T-helper 1 cell (primary cell): ENCODE measurements at places on chromosomes 5 and 9.

DNA sequence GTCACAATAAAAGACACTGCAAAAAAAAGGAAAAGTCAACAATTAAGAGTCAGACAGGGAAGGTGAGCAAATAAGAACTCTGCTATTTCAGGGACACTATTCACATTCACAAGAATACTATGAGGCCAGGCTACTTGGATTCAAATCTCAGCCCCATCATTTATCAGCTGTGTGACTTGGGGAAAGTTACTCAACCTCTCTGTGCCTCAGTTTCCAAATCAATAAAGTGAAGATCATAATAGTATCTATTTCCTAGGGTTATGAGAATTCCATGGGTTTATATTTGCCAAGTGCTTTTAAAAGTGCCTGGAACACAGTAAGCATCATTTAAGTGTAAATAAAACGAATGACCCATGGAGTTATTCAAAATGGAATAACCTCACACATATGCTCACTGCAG lies 56.4 kb downstream of the ALDH7A1 start:
- DNase-seq: no peak

DNA sequence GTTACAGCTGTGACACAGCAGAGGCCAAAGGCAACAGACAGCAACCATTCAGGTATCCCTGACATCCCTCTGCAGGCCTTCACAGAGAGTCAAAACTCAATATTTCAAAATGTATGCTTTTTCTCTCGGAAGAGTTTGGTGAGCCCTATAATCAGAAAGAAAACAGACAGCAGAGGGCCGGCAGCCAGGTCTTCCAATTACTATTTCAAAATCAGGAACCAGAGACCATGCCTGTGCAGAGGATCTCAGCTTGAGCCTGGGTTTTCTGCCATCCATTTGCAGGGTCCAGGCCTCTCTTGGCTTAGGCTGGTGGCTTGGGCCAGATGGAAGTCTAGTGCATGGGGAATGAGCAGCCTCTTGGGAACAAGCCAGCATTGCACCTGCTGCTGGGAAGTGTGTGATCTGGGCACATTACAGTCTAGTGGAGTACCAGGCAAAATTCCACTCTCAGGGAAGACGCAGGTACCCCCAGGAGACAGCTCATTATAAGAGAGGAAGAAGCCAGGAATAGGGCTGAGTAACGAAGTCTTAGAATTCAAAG lies 231.3 kb downstream of the ENC1 start:
- no peak for DNase-seq

GRCh38 chr9:109017493-109017892 lies 4.2 kb upstream of the CTNNAL1 start:
- no peak for DNase-seq

- DNase-seq: no peak
Measured at GRCh38 chr9:818958-819357, 22.5 kb upstream of the DMRT1 start.

- DNase-seq: no peak
Measured at GRCh38 chr5:74243634-74244033, 396.9 kb downstream of the ENC1 start.

- peak; percentile 79 for DNase-seq
Measured at GRCh38 chr5:181260720-181261319, at the start of gene TRIM52. TRIM52 (minus strand) TSS chr5:181261143; CDS start chr5:181260813, 330 bp downstream.

GRCh38 chr9:34983209-34983608 lies 6.3 kb upstream of the DNAJB5 start:
- no peak for DNase-seq

- no peak for DNase-seq
Measured at GRCh38 chr5:122882831-122883230, 37.4 kb downstream of the SNX24 start.

DNA sequence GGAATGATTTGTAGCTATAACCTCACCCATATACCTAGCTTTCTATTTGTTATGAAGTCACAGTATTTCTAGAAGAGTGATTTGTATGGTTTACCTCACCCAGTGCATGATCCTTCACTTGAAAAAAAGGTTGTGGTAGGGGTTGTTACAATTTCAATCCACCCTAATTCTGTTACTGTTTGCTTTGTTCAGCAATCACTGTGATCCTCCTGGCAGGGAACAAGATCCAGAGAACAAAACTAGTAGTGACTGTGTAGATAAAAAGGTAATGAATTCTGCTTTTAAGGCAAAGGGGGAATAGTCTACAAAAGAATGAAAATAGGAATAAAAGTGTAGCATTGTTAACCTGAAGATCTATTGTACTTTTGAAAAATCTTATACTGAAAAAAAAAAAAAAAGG lies 191.3 kb upstream of the SH3GL2 start:
- DNase-seq: no peak

DNA sequence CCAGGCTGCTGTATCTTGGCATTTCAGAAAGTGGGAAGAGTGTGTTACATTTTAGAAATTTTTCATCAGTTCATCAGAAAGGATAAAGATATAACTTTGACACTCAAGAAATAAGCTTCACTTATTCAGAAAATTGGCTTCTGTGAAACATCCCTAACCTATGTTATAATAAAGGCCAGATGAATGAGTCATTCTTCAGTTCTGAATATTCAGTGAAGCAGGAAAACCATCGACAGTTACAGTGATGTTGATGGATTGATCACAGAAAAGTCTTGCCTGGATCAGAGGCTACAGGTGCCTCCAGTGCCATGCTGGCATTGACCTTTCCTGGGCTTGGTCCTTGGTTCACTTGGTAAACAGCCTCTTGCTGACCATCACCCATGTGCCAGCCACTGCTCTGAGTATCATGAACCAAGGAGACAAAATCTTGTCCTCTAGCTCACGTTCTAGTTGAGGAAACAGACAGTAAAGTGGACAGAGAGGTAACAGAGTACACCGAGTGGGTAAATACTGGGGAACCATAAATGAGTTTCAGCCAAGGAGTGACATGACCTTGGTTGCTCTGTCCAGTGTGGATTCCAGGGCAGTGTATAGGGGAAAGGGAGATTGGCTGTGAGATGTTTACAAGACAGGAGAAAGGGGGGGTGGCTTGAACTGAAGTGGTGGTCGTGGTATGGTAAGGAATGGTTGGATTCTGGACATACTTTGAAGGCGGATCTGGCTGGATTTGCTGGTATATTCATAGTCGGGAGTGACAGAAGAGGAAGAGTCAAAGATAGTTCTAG lies 98.6 kb downstream of the AMBP start:
- no peak for DNase-seq

DNA sequence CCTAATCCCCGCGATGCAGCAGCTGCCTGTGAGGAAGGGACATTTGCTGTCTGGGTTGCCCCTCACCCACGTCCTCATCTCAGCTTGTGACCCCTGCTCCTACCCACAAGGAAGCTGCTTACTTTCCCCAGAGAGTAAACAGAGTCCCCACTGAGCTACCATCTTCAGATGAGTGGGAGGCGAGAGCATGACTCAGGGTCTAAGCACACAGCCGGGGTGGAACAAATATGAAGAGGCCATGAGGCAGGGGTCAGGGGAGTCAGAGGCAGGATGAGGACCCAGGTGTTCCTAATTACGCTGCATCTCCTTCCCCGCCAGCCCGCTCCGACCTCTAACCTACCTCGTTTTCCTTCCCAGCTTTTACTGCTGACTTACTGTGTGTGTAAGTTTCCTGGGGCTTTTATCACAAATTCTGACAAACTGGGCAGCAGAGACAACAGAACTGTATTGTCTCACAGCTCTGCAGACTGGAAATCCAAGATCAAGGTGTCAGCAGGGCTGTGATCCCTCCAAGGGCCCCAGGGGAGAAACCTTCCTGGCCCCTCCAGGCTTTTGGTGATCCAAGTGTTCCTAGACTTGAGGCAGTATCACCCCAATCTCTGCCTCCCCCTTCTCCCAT lies 94.0 kb upstream of the DNAH5 start:
- no peak for DNase-seq

GRCh38 chr5:90932052-90932699 lies 373.6 kb downstream of the ADGRV1 start:
- DNase-seq: no peak

GRCh38 chr5:1212271-1212670 lies 10.9 kb downstream of the SLC6A19 start:
- no peak for DNase-seq

DNA sequence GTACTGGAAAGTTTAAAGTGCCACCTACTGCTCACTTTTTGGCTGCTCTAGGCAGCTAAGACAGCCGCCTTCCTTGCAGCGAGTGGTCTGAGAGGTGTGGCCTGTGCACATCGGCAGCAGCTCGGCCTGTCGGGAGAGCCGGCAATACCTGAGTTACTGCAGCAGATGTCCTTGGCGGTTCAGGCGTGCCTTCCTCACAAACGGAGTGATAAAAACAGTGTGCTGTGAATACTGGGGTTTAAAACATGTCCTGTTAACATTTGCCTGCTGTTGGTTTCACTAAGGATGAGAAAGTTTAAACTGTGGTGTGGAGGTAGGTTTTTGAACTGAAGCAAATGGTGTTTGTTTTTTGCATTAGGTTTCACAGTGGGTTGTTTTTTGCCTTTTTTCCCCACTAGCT lies 12.9 kb downstream of the TRAF2 start:
- DNase-seq: no peak

- no peak for DNase-seq
Measured at GRCh38 chr9:113737517-113738271, 138.4 kb upstream of the ZNF618 start.

DNA sequence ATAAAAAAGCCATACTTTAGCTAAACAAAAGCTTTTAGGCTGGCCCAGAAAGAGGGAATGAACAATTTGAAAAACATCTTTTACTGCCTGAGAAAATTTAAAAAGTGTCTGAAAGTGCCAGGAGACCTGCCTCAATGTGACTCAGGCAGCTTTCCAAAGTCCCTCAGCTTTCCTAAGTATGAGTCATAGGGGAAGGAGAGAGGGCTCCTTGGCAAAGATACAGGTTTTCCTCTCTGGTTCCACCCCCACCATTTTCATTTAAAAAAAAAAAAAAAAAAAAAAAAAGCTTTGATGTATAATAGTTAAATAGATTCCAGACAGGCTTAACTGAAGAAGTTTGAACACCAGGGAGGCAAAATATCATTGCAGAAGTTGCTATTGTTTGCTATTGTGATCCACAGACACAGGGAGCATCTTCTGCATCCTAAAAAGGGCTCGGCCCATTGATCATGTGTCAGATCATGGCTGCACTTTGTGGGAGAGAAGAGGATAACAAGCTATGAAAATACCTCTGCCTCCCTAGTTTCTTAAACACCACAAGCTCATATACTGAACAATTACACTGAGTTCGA lies 71.5 kb downstream of the MRPS27 start:
- no peak for DNase-seq

GRCh38 chr9:99921875-99922710 lies 15.6 kb downstream of the STX17 start:
- DNase-seq: no peak

DNA sequence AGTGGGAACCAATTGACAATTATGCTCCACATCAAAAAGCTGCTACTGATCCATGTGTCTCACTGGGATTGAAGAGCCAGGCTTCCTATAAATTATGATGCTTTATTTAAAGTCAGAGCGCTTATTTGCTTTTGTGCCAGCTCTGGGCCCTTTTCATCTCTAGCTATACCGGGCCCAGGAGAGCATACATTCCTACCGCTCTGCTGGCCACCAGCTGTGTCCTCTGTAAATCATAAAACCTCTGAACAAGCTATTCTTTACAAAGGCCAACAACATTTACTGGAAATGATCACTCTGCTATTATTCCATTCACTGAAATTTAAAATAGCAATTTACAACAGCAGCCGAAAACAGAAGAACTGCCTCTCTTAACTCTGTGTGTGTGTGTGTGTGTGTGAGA lies 86.6 kb downstream of the ZNF608 start:
- no peak for DNase-seq

- DNase-seq: no peak
Measured at GRCh38 chr5:140146523-140146842, 20.7 kb downstream of the IGIP start.

GRCh38 chr5:174222891-174223290 lies 177.4 kb downstream of the NSG2 start:
- DNase-seq: no peak
